ENCODE measurements at places on chromosomes 11 and 22. TPM values are rescaled to one million over a fixed set of nuclear protein-coding genes. Genes with fewer than 3 reads are reported as not detected.

GRCh38 chr11:44901786-44902185 is 48.9 kb downstream of the TP53I11 start:
- peaks cover 9% of the 10 kb centered on the region for H3K4me1 ChIP-seq
- no peaks in the 10 kb centered on the region for H3K36me3 ChIP-seq
- no peak overlapping the region for H3K27ac ChIP-seq
- DNase-seq, result no peak
- peaks cover 3% of the 10 kb centered on the region for H3K27me3 ChIP-seq
- no peak overlapping the region for H3K4me3 ChIP-seq

Gene SPON1
- total RNA-seq, result not detected

GRCh38 chr11:130548491-130548833 is 100.0 kb downstream of the ADAMTS15 start:
- H3K4me3 ChIP-seq, result no peak overlapping the region
- no peaks in the 10 kb centered on the region for H3K36me3 ChIP-seq
- DNase-seq, result no peak
- no peak overlapping the region for H3K27ac ChIP-seq
- no peaks in the 10 kb centered on the region for H3K27me3 ChIP-seq
- no peaks in the 10 kb centered on the region for H3K4me1 ChIP-seq

DNA sequence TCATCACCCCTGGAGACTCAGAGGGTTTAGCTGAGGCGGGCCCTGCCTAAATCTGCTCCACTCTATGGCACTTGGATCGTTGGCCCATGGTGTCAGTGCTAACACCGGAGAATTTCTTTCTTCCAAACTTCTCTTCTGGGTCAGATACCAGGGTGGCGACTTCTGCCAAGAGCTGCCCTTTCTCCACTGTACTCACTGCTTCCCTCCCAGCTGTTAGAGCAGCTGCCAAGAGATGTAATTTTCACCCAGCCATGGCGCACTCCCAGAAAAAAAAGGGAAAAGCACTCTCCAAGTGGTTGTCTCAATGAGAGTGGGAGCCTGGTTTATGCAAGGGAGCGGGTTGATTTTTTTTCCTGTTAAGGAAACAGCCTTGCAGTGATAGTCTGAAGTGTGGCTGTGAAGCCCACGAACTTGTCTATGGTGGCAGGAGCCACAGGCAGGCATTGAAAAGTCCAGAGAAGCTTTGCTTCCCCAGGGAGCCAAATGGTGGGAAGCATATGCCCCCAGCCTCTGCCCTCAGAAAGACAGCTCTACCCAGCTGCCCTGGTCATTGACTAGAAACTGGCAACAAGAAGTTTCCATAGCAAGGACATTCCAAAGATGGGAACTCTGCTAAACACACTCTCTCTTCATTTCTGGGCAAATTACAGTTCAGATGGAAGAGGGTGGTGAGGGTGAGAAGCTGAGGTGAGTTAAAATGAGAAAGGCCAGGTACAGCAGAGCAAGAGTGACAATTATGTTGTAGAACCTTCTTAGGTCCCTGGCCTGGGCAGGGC is 10.7 kb downstream of the PCSK7 start:
- H3K36me3 ChIP-seq, result peaks cover 90% of the 10 kb centered on the region
- H3K4me3 ChIP-seq, result no peak overlapping the region
- no peak for DNase-seq
- H3K27ac ChIP-seq, result no peak overlapping the region

GRCh38 chr11:34757026-34757451 is 136.1 kb downstream of the EHF start:
- H3K27ac ChIP-seq, result no peak overlapping the region
- DNase-seq, result no peak
- H3K4me3 ChIP-seq, result no peak overlapping the region
- H3K27me3 ChIP-seq, result peaks cover 6% of the 10 kb centered on the region

- DNase-seq, result peak; percentile 89
- H3K4me1 ChIP-seq, result peaks cover 47% of the 10 kb centered on the region
- peak overlapping the region; percentile 96 for H3K27ac ChIP-seq
- peak overlapping the region; percentile 97 for H3K4me3 ChIP-seq
- H3K27me3 ChIP-seq, result no peaks in the 10 kb centered on the region
These were observed 1.5 kb upstream of the MTFP1 start for GRCh38 chr22:30423959-30424533.

DNA sequence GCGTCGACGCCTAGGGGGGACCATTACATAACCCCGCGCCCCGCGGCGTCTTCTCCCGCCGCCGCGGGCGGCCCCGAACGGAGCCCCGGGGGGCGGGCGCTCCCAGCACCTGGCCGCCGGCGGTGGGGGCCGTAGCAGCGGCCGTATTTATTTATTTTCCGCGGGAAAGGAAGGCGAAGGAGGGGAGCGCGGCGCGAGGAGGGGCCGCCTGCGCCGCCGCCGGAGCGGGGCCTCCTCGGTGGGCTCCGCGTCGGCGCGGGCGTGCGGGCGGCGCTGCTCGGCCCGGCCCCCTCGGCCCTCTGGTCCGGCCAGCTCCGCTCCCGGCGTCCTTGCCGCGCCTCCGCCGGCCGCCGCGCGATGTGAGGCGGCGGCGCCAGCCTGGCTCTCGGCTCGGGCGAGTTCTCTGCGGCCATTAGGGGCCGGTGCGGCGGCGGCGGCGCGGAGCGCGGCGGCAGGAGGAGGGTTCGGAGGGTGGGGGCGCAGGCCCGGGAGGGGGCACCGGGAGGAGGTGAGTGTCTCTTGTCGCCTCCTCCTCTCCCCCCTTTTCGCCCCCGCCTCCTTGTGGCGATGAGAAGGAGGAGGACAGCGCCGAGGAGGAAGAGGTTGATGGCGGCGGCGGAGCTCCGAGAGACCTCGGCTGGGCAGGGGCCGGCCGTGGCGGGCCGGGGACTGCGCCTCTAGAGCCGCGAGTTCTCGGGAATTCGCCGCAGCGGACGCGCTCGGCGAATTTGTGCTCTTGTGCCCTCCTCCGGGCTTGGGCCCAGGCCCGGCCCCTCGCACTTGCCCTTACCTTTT is at the start of gene EP300:
TSS of gene EP300 (plus strand) at position 570 of the 795 bp plus-strand sequence. CDS start 413 bp downstream, outside the sequence.
- H3K36me3 ChIP-seq, result peaks cover 25% of the 10 kb centered on the region
- H3K4me3 ChIP-seq, result peak within 1 kb of the TSS; percentile 98
- H3K27me3 ChIP-seq, result no peaks in the 10 kb centered on the region
- DNase-seq, result peak; percentile 79

Gene NRXN2
- total RNA-seq, result 0.73 TPM

Gene PDHX
- total RNA-seq, result 18.1 TPM

GRCh38 chr11:1532014-1532586 is 40.0 kb downstream of the DUSP8 start:
- no peak overlapping the region for H3K27ac ChIP-seq
- H3K27me3 ChIP-seq, result no peaks in the 10 kb centered on the region
- peaks cover 35% of the 10 kb centered on the region for H3K36me3 ChIP-seq

GRCh38 chr11:10709299-10710086 is 15.9 kb upstream of the IRAG1 start:
- H3K36me3 ChIP-seq, result no peaks in the 10 kb centered on the region
- DNase-seq, result no peak
- H3K27ac ChIP-seq, result no peak overlapping the region

GRCh38 chr11:76230392-76230791 is 24.1 kb upstream of the WNT11 start:
- peaks cover 3% of the 10 kb centered on the region for H3K27me3 ChIP-seq
- no peak overlapping the region for H3K4me3 ChIP-seq
- H3K36me3 ChIP-seq, result peaks cover 5% of the 10 kb centered on the region
- DNase-seq, result no peak

- H3K27me3 ChIP-seq, result no peaks in the 10 kb centered on the region
- peak overlapping the region; percentile 93 for H3K27ac ChIP-seq
- H3K4me3 ChIP-seq, result peak overlapping the region; percentile 81
- H3K36me3 ChIP-seq, result peaks cover 46% of the 10 kb centered on the region
- no peak for DNase-seq
These were observed 653 bp downstream of the IL18BP start for GRCh38 chr11:71999362-71999761.

Gene KIF18A
- 4.4 TPM for total RNA-seq

Gene PAX6
- total RNA-seq, result not detected

- no peak overlapping the region for H3K4me3 ChIP-seq
- H3K4me1 ChIP-seq, result no peaks in the 10 kb centered on the region
- no peaks in the 10 kb centered on the region for H3K36me3 ChIP-seq
- H3K27ac ChIP-seq, result no peak overlapping the region
These were observed 539.5 kb upstream of the LUZP2 start for GRCh38 chr11:23957314-23957713.

DNA sequence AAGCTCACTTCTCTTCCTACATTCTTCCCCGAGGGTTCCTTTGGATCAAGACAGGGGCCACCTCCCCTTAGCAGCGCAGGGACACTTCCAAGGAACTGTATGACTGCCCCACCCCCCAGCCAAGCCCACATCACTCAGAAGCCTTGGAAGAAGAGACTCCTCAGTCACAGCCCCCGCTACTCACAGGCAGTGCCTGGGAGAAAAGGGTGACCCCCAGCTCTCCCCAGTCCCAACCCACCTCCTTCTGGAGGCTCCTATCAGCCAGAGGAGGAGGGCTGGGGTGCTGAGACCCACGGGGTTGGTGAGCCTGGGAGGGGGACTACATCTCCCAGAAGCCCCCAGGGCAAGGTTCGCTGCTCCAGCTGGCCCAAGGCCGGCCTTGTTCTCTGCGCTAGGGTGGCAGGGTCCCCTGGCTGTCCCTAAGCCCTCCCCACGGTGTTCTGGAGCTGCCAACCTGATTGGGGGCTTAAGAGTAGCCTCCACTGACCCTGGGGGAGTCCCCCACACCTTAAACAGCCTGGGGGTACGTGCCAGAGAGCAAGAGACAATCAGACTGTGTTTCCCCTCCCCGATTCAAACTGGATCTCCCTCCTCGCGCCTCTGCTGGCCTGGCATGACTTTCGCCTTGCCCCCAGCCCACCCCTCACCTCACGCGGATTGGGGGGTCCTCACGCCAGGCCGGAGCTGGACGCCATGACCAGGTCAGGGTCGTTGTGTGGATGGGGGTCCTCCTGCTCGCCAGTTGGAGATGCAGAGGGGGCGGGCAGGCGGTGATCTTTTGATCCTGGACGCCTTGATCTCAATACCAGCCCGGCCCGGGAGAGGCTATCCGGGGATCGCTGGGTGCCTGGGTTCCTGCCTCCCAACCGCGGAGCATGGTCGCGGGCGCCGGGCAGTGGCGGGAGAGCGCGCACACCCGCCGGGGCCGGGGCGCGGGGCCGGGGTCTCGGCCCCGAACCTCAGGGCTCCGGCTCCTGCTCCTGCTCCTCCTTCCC is 838 bp downstream of the BCL9L start:
- peaks cover 2% of the 10 kb centered on the region for H3K27me3 ChIP-seq
- peak overlapping the region; percentile 78 for H3K27ac ChIP-seq
- H3K36me3 ChIP-seq, result peaks cover 7% of the 10 kb centered on the region
- peak overlapping the region; percentile 88 for H3K4me3 ChIP-seq

GRCh38 chr22:40819599-40820140 is 524 bp upstream of the SLC25A17 start:
- H3K27ac ChIP-seq, result peak overlapping the region; percentile 41
- peaks cover 34% of the 10 kb centered on the region for H3K4me1 ChIP-seq
- H3K4me3 ChIP-seq, result peak overlapping the region; percentile 98
- H3K27me3 ChIP-seq, result no peaks in the 10 kb centered on the region
- no peak for DNase-seq
- peaks cover 19% of the 10 kb centered on the region for H3K36me3 ChIP-seq

GRCh38 chr11:132858223-132858622 is 674.1 kb downstream of the OPCML start:
- no peaks in the 10 kb centered on the region for H3K4me1 ChIP-seq
- no peak overlapping the region for H3K4me3 ChIP-seq
- no peaks in the 10 kb centered on the region for H3K36me3 ChIP-seq
- no peak for DNase-seq
- no peaks in the 10 kb centered on the region for H3K27me3 ChIP-seq
- no peak overlapping the region for H3K27ac ChIP-seq

- H3K4me1 ChIP-seq, result peaks cover 13% of the 10 kb centered on the region
- no peak overlapping the region for H3K4me3 ChIP-seq
- H3K27ac ChIP-seq, result no peak overlapping the region
- no peaks in the 10 kb centered on the region for H3K27me3 ChIP-seq
- H3K36me3 ChIP-seq, result no peaks in the 10 kb centered on the region
- DNase-seq, result no peak
These were observed 8.2 kb upstream of the DPF2 start for GRCh38 chr11:65325435-65325834.

DNA sequence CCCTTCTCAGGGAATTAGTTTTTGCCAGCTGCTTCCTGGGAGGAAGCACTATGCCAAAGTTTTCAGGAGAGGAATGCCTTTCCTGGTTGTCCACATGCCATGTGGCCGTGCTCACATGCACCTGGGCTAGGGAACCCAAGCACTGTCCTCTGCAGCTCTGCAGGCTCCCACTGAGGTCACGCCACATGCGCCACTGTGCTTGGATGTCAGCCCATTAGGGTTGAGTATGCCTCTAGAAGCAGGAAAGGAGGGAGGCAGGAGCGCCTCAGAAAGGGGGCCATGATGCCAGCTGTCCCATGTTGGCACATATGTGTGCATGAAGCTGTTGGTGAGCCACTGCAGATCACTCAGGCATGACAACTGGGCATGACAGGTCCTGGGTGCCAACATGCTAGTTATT is 81.6 kb upstream of the SUSD2 start:
- DNase-seq, result no peak
- no peaks in the 10 kb centered on the region for H3K27me3 ChIP-seq
- H3K4me1 ChIP-seq, result no peaks in the 10 kb centered on the region
- no peak overlapping the region for H3K27ac ChIP-seq
- H3K4me3 ChIP-seq, result no peak overlapping the region

DNA sequence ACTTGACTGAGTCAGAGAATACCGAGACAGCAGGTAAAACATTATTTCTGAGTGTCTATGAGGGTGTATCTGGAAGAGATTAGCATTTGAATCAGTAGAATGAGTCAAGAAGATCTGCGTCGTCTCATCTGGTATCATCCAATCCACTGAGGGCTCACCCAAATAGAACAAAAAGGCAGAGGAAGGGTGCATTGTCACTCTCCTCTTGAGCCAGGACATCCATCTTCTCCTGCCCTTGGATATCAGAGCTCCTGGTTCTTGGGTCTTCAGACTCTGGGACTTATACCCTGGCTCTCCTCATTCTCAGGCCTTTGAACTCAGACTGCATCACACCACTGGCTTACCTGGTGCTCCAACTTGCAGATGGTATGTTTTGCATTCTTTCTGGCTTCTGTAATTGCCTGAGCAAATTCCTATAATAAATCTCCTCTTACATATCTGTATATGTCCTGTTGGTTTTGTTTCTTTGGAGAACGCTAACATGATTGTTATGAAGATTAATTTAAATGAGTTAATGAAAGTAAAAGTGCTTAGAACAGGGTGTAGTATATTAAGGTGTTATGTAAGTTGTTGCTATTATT is 49.3 kb downstream of the ME3 start:
- H3K4me1 ChIP-seq, result no peaks in the 10 kb centered on the region
- no peaks in the 10 kb centered on the region for H3K36me3 ChIP-seq
- H3K4me3 ChIP-seq, result no peak overlapping the region
- no peak overlapping the region for H3K27ac ChIP-seq

GRCh38 chr11:122097419-122098001 is 18.5 kb downstream of the BLID start:
- peaks cover 30% of the 10 kb centered on the region for H3K27me3 ChIP-seq
- H3K36me3 ChIP-seq, result no peaks in the 10 kb centered on the region
- no peak overlapping the region for H3K27ac ChIP-seq
- no peak overlapping the region for H3K4me3 ChIP-seq
- peaks cover 11% of the 10 kb centered on the region for H3K4me1 ChIP-seq

- no peak overlapping the region for H3K27ac ChIP-seq
- no peaks in the 10 kb centered on the region for H3K36me3 ChIP-seq
- DNase-seq, result no peak
- peaks cover 43% of the 10 kb centered on the region for H3K4me1 ChIP-seq
- no peaks in the 10 kb centered on the region for H3K27me3 ChIP-seq
- no peak overlapping the region for H3K4me3 ChIP-seq
These were observed 5.7 kb downstream of the UPK3A start for GRCh38 chr22:45290410-45290936.

All from activated B cell treated with CpG ODN at 0.5 μM for 24 hours (primary cell).